Activated CD4-positive, CD25-positive, alpha-beta regulatory T cell (primary cell): ENCODE measurements at places on chromosomes 2 and 18.

DNA sequence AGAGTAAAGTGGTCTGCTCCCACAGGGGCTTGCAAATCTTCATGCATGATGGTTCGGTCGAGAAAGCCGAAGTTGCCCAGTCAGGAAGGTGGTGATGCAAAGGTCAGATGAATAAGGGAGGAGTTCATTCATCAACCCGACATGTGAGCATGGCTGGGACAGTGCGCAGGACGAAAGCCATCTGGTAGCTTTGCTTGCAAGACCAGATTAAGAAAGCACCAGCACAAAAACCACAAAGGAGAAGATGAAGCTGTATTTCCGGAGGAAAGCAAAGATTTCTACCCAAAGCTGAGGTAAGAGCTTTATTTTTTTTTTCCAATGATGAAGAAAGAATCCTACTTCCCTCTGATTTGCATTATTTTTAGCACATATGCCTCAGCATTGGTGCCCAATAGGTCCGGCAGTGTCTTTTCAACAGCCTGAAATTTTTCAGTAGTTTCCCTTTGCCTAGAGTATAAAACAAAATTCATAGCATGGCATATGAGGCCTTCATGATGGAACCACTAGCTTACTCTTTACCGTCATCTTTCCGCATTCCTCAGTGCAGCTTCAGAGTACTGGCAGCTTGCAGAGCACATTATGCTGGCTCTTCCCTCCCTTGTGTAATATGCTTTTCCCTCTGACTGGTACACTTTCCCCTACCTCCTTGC, 112.0 kb upstream of the THOC1 start:
- no peak for DNase-seq

DNA sequence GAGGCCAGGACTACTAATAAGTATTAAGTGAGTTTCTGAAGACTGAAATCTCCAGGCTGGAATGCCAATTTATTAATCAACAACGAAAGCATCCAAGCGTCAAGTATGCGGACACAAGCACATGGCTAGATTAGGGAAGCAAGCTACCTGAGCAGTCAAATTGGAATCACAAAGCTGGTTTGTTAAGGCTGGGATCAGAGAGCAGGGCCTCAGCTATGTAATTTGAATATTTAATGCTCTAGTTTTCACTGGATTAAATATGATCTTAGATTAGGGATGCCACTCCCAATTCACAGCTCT, 5.7 kb downstream of the CCL20 start:
- DNase-seq = no peak

- DNase-seq = no peak
Observed at GRCh38 chr18:64539847-64540246, 391.0 kb upstream of the LINC00305 start.

GRCh38 chr18:13574761-13575160, 151.6 kb downstream of the FAM210A start:
- DNase-seq = no peak
